Caudate nucleus (tissue), 63 donors: ENCODE measurements at places on chromosomes 1 and 21.

DNA sequence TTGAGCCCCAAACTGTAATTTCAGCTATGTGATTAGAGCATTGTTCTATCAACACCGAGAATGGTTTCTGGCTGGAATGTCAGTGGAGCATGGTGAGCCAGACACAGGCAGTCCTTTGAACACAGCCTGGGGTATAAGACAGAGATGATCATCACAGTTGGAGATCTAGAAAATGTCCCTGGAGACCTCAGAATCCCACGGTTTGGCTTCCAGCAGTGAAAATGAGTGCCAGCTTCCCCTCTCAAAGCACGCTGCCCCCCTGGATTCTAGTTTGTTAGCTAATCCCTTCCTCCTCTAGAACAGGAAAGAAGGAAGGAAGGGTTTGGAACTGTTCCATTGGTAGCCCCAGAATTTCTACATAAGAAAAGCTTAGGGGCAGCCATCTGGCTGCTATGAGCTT lies 59.9 kb upstream of the JAK1 start:
- DNase-seq: no peak

GRCh38 chr21:32826329-32827167 lies 55.0 kb upstream of the PAXBP1 start:
- no peak for DNase-seq

DNA sequence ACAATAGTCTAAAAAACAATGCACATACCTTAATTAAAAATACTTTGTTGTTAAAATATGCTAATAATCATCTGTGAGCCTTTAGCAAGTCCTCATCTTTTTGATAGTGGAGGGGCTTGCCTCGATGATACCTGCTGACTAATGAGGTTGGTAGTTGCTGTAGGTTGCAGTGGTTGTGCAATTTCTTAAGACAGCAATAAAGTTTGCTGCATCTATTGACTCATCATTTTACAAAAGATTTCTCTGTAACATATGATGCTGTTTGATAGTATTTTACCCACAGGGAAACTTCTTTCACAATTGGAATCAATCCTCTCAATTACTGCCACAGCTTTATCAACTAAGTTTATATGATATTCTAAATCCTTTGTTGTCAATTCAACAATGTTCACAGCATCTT lies 7.6 kb downstream of the C1orf87 start:
- no peak for DNase-seq

DNA sequence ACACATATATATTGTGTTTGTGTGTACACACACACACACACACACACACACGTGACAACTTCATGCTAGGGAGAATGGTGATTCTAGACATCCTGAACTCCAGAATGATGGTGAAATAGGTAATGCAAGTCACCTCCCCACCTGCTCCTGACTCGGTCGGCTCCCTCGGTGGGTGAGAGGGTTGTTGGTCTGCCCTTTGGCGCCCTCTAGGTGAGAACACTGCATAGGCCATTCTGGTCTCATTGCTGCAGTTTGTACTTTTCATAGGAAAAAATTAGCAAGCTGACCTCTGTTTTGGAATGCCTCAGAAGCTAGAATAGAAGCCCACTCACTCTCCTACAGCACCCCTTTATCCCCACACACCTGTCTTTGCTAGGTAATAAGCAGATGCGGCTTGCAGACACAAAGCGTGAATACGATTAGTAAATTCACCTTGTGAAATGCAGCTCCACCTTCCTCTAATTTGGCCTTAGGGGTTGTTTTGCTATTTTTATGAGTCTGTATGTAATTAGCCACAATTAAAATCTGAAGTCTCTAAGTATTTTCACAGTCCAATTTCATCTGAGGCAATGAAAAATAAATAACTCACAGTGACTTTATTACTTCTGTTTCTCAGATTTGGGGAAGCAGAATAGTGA lies 130.0 kb upstream of the KCNJ15 start:
- DNase-seq: no peak

DNA sequence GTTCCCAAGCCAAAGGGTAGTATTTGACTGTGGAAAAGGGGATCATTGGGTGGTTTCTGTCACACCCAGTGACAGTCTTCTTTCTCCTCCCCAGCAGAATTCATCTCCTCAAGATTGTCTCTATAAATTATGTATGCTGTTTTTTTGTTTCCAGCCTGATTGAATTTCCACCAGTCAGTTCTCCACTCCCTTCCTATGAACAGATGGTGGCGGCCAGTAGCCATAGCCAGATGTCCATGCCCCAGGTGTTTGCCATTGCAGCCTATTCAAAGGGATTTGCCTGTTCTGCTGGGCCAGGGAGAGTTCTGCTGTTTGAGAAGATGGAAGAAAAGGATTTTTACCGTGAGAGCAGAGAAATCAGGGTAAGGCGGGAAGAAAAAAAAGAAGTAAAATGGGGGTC lies 12.9 kb downstream of the CFAP57 start:
- DNase-seq: no peak
